Stimulated activated CD4-positive, alpha-beta T cell treated with anti-CD3 and anti-CD28 coated beads, Interleukin-4, amount 100 ng/mL, for 24 hours (primary cell): ENCODE measurements at places on chromosomes 7 and 10.

GRCh38 chr10:117884093-117884492 is 162.6 kb downstream of the RAB11FIP2 start:
- no peak for DNase-seq

GRCh38 chr10:13613519-13613918 is 26.8 kb downstream of the PRPF18 start:
- no peak for DNase-seq

DNA sequence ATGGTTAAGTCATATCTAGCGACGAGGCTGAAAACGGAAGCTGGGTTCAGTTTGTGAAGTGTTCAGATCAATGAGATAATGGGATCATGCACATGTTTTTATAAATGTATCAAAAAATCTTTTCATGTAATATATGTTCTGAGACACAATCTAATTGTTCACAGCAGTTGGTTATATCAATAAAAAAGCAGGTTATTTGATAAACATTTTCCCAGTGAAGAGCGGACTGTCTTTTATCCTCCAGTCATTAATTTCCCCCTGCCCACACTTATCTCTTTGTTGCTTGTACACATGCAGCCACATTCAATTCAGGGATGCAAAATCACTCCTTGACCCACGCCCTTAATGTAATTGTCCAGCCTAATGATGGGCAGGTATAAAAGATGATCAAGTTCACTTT is 563.1 kb downstream of the INHBA start:
- no peak for DNase-seq

GRCh38 chr7:129494041-129494440 is 8.3 kb upstream of the SMKR1 start:
- peak; percentile 10 for DNase-seq

DNA sequence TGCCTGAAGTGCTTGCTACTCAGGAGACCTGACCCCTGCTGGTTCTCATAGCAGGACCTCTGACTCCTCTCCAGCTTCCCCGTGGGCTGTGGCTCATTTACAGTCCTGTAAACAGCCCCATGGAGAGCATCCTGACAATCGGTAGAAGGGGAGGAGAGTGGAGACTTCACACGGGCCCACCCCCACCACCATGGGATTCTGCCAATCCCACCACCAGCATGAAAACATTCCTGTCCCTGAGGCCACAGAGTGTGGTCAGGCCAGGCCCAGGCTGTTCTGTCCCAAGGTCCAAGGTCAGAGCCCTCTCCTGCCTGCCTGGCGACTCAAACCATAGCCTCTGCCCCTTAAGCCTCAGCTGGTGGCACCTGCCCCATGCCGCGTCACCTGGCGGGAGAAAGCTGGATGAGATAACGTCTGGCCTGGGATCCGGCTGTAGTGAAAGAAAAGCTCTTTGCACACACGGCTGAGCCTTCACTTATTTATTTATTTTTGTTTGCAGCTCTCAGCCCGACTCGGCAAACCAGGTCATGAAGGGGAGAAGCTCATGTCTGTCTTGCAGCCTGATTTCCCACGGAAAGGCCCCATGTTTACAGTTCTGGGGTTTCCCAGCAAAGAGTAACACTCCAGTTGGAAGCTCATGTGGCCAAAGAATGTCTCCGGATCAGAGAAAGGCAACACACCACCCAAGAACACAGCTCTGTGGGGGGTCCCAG is 293.6 kb upstream of the ZMIZ1 start:
- no peak for DNase-seq

- DNase-seq = no peak
Measured at GRCh38 chr7:43337191-43337590, 224.7 kb downstream of the HECW1 start.

DNA sequence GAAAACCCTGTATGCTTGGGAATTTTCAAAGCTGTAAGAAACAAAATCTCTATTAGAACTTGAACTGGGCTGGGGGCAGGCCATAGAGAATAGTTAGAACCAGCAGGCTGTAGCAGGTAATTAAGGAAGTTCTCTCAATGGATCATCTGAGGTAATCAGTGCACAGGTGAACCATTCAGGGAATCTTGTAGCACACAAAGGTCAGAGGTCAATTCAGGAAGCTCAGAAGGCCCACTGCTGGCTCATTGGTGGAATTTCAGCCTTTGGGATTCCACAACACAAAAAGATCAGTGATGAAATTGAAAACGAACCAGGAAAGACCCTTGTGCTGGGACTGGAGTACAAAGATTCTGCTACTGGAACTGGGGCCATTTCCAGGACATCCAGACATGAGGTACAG is 82.0 kb downstream of the TMEM168 start:
- no peak for DNase-seq

DNA sequence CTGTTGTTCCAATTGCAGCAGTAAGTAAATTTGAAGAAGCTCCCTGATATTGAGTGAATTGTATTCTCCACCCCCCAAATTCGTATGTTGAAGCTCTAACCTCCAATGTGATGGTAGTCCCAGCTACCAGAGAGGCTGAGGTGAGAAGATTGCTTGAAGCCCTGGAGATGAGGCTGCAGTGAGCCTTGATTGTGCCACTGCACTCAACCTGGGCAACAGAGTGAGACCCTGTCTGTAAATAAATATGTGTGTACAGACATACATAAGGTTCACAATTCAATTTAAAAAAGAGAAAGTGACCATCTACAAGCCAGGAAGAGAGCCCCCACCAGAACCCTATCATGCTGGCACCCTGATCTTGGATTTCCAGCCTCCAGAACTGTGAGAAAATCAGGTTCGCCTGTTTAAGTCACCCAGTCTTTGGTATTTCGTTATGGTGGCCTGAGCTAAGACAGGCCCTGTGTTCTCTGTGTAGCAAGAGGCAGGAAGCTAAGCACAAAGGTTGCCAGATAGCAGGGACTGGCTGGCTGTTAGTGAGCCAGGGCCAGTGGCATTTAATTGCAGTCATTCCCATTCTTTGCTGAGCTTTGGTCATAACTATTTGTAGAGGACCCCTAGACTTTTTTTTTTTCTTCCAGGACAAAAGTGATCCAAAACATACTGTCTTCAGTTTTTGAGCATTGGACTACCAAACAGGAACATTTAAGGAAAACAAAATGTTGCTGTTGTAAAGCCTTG is 45.6 kb downstream of the AUTS2 start:
- DNase-seq = no peak

- DNase-seq = no peak
Measured at GRCh38 chr7:52311886-52312285, 723.5 kb upstream of the POM121L12 start.

- DNase-seq = no peak
Measured at GRCh38 chr10:78905957-78906308, 162.8 kb upstream of the ZMIZ1 start.

DNA sequence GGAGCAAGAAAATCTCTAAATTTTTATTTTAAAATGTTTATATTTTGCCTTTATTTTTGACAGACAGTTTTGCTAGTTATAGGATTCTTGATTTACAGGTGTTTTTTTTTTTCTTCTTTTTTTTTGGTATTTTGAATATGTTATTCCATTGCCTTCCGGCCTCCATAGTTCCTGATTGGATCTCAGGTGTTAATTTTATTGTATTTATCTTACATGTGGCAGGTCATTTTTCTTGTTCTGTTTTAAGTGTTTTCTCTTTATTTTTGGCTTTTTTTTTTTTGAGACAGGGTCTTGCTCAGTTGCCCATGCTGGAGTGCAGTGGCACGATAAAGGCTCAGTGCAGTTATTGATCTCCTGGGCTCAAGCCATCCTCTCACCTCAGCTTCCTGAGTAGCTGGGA is 73.9 kb downstream of the MLLT10 start:
- no peak for DNase-seq

DNA sequence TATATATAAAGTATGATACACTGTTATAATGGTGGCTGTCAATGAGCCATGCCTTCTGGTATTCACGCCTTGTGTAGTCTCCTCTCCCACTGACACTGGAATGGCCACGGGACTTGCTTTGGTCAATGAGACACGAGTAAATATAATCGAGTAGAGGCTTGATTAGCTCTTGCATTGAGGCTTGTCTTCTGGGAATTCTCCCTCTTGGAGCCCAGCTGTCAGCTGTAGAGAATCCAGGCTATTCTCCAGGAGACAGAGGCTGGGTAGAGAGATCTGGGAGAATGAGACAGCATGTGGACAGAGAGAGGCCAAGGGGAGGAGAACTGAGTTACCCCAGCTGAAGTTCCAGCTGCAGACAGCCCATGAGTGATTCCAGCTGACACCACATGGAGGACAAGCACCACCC is 25.2 kb upstream of the PLCE1 start:
- DNase-seq = no peak

DNA sequence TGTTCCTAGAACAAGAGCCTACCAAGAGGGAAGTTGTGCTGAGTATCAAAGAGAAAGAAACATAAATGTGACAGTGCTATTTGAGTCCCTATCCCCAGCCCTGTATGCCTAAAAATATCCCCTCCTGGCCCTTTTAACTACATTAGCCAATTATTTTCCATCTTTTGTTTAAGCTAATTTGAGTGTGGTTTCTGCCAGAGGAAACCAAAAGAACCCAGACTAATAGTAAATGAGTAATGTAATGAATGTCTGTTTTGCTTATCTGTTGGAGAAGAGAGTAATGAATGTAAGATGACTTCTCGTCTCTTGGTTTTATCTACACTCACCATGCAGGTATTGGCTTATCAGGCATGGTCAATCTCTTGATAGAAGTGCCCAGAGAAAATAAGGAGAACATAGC is 134.4 kb upstream of the CDK1 start:
- DNase-seq = no peak
